Glomerular endothelial cell (primary cell): ENCODE measurements at places on chromosomes 11 and 22. TPM values are rescaled to one million over a fixed set of nuclear protein-coding genes. Genes with fewer than 3 reads are reported as not detected.

- DNase-seq, result no peak
Measured at GRCh38 chr22:23380230-23380573, 199.9 kb downstream of the IGLL1 start.

DNA sequence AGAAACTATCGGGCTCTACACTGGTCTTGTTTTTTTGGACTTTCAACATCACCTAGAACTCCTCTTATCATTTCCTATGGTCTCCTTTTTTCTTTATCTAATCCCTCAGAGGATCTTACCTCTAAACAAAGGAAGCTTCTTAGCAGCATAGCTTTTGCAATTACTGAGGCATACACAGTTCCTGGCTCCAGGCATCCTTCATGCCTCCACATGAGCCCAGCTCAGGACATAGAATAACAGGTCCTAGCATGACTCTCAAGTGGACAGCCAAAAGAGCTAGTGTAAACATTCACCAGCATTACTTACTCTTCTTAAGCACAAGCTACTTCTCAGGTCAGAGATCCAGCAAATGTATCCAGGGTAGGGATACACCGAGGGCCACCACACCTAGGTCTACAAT, 17.1 kb downstream of the CFAP300 start:
- DNase-seq, result no peak

- DNase-seq, result no peak
Measured at GRCh38 chr11:91244912-91245311, 979.7 kb upstream of the FAT3 start.

The RFPL3 gene
- not detected in 2 replicates for total RNA-seq

The ALX4 gene
- total RNA-seq, result not detected in 2 replicates

The TBRG1 gene
- total RNA-seq, result 12.4 and 20.5 TPM in 2 replicates
